T-helper 2 cell treated with Interferon-gamma antibody and Interleukin-4, amounts not matched to agents 100 ng/mL and 5 ng/mL, for 36 hours (primary cell): ENCODE measurements at places on chromosomes 3 and 15. TPM values are rescaled to one million over a fixed set of nuclear protein-coding genes. Genes with fewer than 3 reads are reported as not detected.

Gene SLC28A2
- not detected in 2 replicates for total RNA-seq

Gene TBCCD1
- 16.0 and 17.7 TPM in 2 replicates for total RNA-seq

Gene ZPLD1
- not detected in 2 replicates for total RNA-seq

Gene PRRT3
- total RNA-seq, result 6.2 TPM in 2 replicates

Gene NR2E3
- not detected in 2 replicates for total RNA-seq

Gene TOP2B
- 125 and 126 TPM in 2 replicates for total RNA-seq

Gene AHSG
- not detected in 2 replicates for total RNA-seq

Gene TATDN2
- total RNA-seq, result 76.8 and 80.4 TPM in 2 replicates

Gene OCA2
- not detected in 2 replicates for total RNA-seq

Gene GOLGA8H
- total RNA-seq, result 0.16 TPM in 1 of 2 replicates, not detected in the other

Gene CILP
- total RNA-seq, result 0.07 TPM in 2 replicates

Gene SMCO1
- not detected in 2 replicates for total RNA-seq

Gene WDR93
- total RNA-seq, result not detected in 2 replicates

Gene SST
- total RNA-seq, result not detected in 2 replicates

Gene TMEM207
- total RNA-seq, result not detected in 2 replicates

Gene POLQ
- total RNA-seq, result 37.1 and 37.7 TPM in 2 replicates

Gene SPTSSB
- total RNA-seq, result not detected in 2 replicates

Gene ABHD14A
- 11.2 and 16.9 TPM in 2 replicates for total RNA-seq

Gene AQP9
- not detected in 2 replicates for total RNA-seq

Gene PCLAF
- 101 and 115 TPM in 2 replicates for total RNA-seq

Gene CASR
- total RNA-seq, result 0.02 TPM in 1 of 2 replicates, not detected in the other

Gene CADPS
- total RNA-seq, result not detected in 2 replicates

Gene SH2D7
- total RNA-seq, result 0.11 and 0.34 TPM in 2 replicates

Gene GABRG3
- total RNA-seq, result not detected in 2 replicates

Gene HAPLN3
- total RNA-seq, result 92.4 and 101 TPM in 2 replicates

Gene ZBED2
- total RNA-seq, result 13.1 and 14.2 TPM in 2 replicates

Gene COLQ
- 2.7 and 3.9 TPM in 2 replicates for total RNA-seq

Gene HRG
- not detected in 2 replicates for total RNA-seq

Gene FAM81A
- 1.2 and 1.4 TPM in 2 replicates for total RNA-seq

Gene DNAJA4
- 39.2 and 39.5 TPM in 2 replicates for total RNA-seq

Gene CLRN1
- not detected in 2 replicates for total RNA-seq

Gene UBA7
- 213 and 218 TPM in 2 replicates for total RNA-seq

Gene IL20RB
- total RNA-seq, result 1.2 and 3.2 TPM in 2 replicates

Gene CSPG5
- total RNA-seq, result 0.57 and 0.64 TPM in 2 replicates

Gene ROBO2
- not detected in 2 replicates for total RNA-seq

Gene TMEM158
- 1.0 and 1.1 TPM in 2 replicates for total RNA-seq

Gene PPM1L
- 2.6 and 4.0 TPM in 2 replicates for total RNA-seq

Gene BOC
- total RNA-seq, result 0.05 and 0.27 TPM in 2 replicates

Gene DAPK2
- total RNA-seq, result 3.3 and 3.9 TPM in 2 replicates

Gene FAM43A
- 2.4 and 2.5 TPM in 2 replicates for total RNA-seq

Gene IMP3
- 84.3 and 89.4 TPM in 2 replicates for total RNA-seq

Gene HDAC11
- 1.3 TPM in 2 replicates for total RNA-seq

Gene GOLGA8G
- total RNA-seq, result 0.05 TPM in 1 of 2 replicates, not detected in the other

Gene CA12
- not detected in 2 replicates for total RNA-seq

Gene LCTL
- not detected in 2 replicates for total RNA-seq

Gene IP6K1
- total RNA-seq, result 34.2 and 37.4 TPM in 2 replicates
